CD8-positive, alpha-beta memory T cell (primary cell): ENCODE measurements at places on chromosomes 16 and 17.

GRCh38 chr16:64696866-64697265 is 425.0 kb downstream of the CDH11 start:
- H3K36me3 ChIP-seq = no peaks in the 10 kb centered on the region
- no peak for DNase-seq
- no peak overlapping the region for H3K27ac ChIP-seq
- H3K4me1 ChIP-seq = no peaks in the 10 kb centered on the region
- H3K27me3 ChIP-seq = no peaks in the 10 kb centered on the region

- H3K4me1 ChIP-seq = no peaks in the 10 kb centered on the region
- H3K36me3 ChIP-seq = no peaks in the 10 kb centered on the region
Measured at GRCh38 chr16:63789603-63790002, 1332.3 kb downstream of the CDH11 start.

DNA sequence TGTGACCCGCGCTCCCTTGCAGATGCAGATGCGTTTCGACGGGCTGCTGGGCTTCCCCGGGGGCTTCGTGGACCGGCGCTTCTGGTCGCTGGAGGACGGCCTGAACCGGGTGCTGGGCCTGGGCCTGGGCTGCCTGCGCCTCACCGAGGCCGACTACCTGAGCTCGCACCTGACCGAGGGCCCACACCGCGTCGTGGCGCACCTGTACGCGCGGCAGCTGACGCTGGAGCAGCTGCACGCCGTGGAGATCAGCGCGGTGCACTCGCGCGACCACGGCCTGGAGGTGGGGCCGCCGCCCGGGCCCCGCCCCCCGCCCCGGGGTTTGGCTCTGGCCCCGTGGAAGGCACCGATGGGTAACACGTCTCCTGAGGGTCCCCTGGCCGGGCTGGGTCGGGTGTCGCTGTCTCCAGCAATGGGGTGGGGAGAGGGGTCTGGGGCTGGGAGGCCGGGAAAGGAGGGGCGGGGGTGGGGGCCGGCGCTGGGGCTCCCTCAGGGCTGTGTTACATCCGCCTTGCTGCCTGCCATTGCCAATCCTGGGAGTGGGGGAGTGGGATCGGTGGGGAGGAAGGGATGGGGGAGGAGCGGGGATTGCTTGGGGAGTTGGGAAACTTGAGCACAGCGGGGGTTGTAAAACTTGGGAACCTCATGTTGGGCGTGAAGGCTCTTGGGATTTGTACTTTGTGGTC is 737 bp downstream of the NUDT16L1 start:
- DNase-seq = peak; percentile 38
- H3K27me3 ChIP-seq = no peaks in the 10 kb centered on the region
- H3K4me1 ChIP-seq = peaks cover 28% of the 10 kb centered on the region
- peak overlapping the region; percentile 76 for H3K27ac ChIP-seq
- H3K36me3 ChIP-seq = peaks cover 17% of the 10 kb centered on the region

GRCh38 chr16:70752426-70752825 is 48.5 kb downstream of the VAC14 start:
- H3K36me3 ChIP-seq = no peaks in the 10 kb centered on the region
- DNase-seq = no peak
- H3K4me1 ChIP-seq = no peaks in the 10 kb centered on the region

- H3K4me1 ChIP-seq = peaks cover 54% of the 10 kb centered on the region
- peak overlapping the region; percentile 85 for H3K4me3 ChIP-seq
- H3K36me3 ChIP-seq = no peaks in the 10 kb centered on the region
- DNase-seq = no peak
Measured at GRCh38 chr16:89094252-89094879, 714 bp downstream of the ACSF3 start.

- no peaks in the 10 kb centered on the region for H3K27me3 ChIP-seq
- H3K36me3 ChIP-seq = no peaks in the 10 kb centered on the region
- H3K27ac ChIP-seq = no peak overlapping the region
- DNase-seq = no peak
Measured at GRCh38 chr17:31792007-31792585, 66.9 kb downstream of the COPRS start.

DNA sequence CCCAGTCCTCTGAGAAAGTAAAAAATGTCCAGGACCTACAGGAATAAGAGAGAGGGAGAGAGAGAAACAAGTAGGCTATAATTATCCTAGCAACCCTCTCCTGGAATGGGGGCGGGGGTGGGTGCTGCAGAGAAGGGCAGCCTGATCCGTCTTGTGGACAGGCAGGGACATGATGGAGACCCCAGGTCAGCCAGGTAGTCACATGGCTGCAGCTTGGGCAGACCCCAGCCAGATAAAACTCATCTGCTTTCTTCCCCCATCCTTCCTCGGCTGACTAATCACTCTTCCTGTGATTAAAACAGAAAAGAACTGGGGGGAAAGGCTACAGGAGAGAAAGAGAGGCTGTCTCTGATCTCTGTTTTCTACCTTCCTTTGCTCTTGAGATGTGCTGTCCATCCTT is 32.6 kb downstream of the COPZ2 start:
- H3K4me1 ChIP-seq = no peaks in the 10 kb centered on the region
- H3K4me3 ChIP-seq = no peak overlapping the region
- no peak overlapping the region for H3K27ac ChIP-seq
- H3K27me3 ChIP-seq = peaks cover under 1% of the 10 kb centered on the region
- H3K36me3 ChIP-seq = no peaks in the 10 kb centered on the region

GRCh38 chr16:50474138-50474537 is 74.1 kb upstream of the NKD1 start:
- no peaks in the 10 kb centered on the region for H3K36me3 ChIP-seq
- no peak overlapping the region for H3K4me3 ChIP-seq
- no peaks in the 10 kb centered on the region for H3K4me1 ChIP-seq
- DNase-seq = no peak

- no peaks in the 10 kb centered on the region for H3K27me3 ChIP-seq
- no peaks in the 10 kb centered on the region for H3K36me3 ChIP-seq
- peaks cover 22% of the 10 kb centered on the region for H3K4me1 ChIP-seq
- H3K27ac ChIP-seq = peak overlapping the region; percentile 54
Measured at GRCh38 chr17:3968886-3969524, 4.8 kb upstream of the ATP2A3 start.

- no peak overlapping the region for H3K4me3 ChIP-seq
- no peak overlapping the region for H3K27ac ChIP-seq
- H3K27me3 ChIP-seq = peaks cover 3% of the 10 kb centered on the region
- DNase-seq = no peak
- H3K36me3 ChIP-seq = no peaks in the 10 kb centered on the region
- H3K4me1 ChIP-seq = peaks cover 6% of the 10 kb centered on the region
Measured at GRCh38 chr17:62708587-62708986, 81.1 kb downstream of the MRC2 start.

GRCh38 chr17:9232591-9233270 is 211.4 kb downstream of the NTN1 start:
- H3K4me3 ChIP-seq = no peak overlapping the region
- no peak for DNase-seq
- no peaks in the 10 kb centered on the region for H3K27me3 ChIP-seq
- H3K4me1 ChIP-seq = no peaks in the 10 kb centered on the region
- H3K36me3 ChIP-seq = no peaks in the 10 kb centered on the region

GRCh38 chr17:78089576-78090281 is 38.8 kb downstream of the TMC6 start:
- no peak overlapping the region for H3K4me3 ChIP-seq
- DNase-seq = no peak
- no peaks in the 10 kb centered on the region for H3K4me1 ChIP-seq
- H3K27me3 ChIP-seq = no peaks in the 10 kb centered on the region
- H3K27ac ChIP-seq = no peak overlapping the region
- H3K36me3 ChIP-seq = peaks cover 66% of the 10 kb centered on the region

- no peak overlapping the region for H3K27ac ChIP-seq
- H3K36me3 ChIP-seq = no peaks in the 10 kb centered on the region
- H3K4me1 ChIP-seq = no peaks in the 10 kb centered on the region
- H3K4me3 ChIP-seq = no peak overlapping the region
Measured at GRCh38 chr16:76573281-76573680, 296.1 kb downstream of the CNTNAP4 start.

GRCh38 chr17:3892095-3892998 is 506 bp downstream of the CAMKK1 start:
- H3K36me3 ChIP-seq = no peaks in the 10 kb centered on the region
- no peak overlapping the region for H3K27ac ChIP-seq
- H3K27me3 ChIP-seq = no peaks in the 10 kb centered on the region
- peak; percentile 78 for DNase-seq
- H3K4me1 ChIP-seq = peaks cover 24% of the 10 kb centered on the region
- peak overlapping the region; percentile 49 for H3K4me3 ChIP-seq

GRCh38 chr16:83004868-83005652 is 378.3 kb downstream of the CDH13 start:
- H3K4me1 ChIP-seq = no peaks in the 10 kb centered on the region
- H3K27ac ChIP-seq = no peak overlapping the region
- no peaks in the 10 kb centered on the region for H3K36me3 ChIP-seq
- no peaks in the 10 kb centered on the region for H3K27me3 ChIP-seq

DNA sequence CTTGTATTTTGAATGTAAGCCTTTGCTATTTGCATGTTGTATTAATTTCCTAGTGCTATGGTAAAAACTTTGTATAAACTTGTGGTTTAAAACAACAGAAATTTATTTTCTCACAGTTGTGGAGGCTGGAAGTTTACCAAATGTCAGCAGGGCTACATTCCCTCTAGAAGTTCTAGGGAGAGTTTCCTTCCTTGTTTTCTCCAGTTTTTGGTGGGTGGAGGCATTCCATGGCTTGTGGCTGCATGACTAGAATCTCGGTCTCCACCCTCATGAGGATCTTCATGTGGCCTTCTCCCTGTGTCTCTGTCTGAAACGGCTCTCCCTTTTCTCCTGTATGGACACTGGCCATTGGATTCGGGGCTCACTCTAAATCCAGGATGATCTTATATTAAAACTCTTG is 482.2 kb upstream of the GOT2 start:
- no peak overlapping the region for H3K27ac ChIP-seq
- no peaks in the 10 kb centered on the region for H3K27me3 ChIP-seq
- no peak overlapping the region for H3K4me3 ChIP-seq
- no peaks in the 10 kb centered on the region for H3K4me1 ChIP-seq

GRCh38 chr17:13415871-13416416 is 185.8 kb downstream of the HS3ST3A1 start:
- H3K4me1 ChIP-seq = no peaks in the 10 kb centered on the region
- no peaks in the 10 kb centered on the region for H3K27me3 ChIP-seq
- H3K27ac ChIP-seq = no peak overlapping the region

DNA sequence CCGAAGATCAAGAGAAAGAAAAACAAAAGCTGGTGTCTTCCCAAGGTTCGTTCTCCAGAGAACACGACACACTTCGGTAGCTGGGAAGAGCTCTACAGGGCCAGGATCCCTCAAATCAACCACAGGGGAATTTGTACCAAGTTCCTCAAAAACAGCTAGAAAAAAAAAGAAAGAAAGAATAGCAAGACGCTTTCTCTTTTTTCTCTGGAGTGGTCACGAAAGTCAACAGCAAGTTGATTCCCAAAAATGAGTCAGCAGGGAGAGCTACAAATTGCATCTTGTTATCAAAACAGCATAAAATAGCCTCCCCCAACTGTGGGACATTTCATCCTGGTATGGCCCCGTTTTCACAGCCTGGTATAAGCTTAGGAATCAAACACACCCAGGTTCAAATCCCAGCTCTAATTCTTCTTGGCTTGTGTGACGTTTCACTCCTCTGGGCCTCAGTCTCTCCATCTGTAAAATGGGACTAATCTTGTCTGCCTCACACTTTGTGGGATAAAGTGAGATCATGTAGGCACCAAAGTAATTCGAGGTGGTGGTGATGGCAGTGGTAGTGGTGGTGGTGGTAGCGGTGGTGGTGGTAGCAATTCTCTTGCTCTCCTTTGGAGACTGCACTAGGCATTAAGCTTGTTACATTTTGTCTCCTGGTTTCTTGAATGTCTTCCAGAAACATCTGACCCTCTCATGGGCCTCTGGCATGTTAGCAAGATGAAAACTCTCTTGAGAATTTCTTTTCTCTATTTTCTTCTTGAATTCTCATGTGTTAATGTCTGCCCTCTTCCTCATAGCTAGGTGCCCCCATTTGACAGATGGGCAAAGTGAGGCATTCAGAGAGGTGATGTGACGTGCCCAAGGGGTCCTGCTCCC is 988 bp upstream of the IL21R start:
- H3K27me3 ChIP-seq = no peaks in the 10 kb centered on the region
- no peak for DNase-seq
- H3K27ac ChIP-seq = peak overlapping the region; percentile 92
- no peak overlapping the region for H3K4me3 ChIP-seq
- H3K36me3 ChIP-seq = no peaks in the 10 kb centered on the region
- peaks cover 39% of the 10 kb centered on the region for H3K4me1 ChIP-seq
